ENCODE measurements at places on chromosomes 7 and 10.

- no peak for DNase-seq
Observed at GRCh38 chr7:40239755-40240303, 105.0 kb downstream of the SUGCT start.

GRCh38 chr10:50395271-50395670, 144.0 kb upstream of the ASAH2 start:
- DNase-seq, result no peak

DNA sequence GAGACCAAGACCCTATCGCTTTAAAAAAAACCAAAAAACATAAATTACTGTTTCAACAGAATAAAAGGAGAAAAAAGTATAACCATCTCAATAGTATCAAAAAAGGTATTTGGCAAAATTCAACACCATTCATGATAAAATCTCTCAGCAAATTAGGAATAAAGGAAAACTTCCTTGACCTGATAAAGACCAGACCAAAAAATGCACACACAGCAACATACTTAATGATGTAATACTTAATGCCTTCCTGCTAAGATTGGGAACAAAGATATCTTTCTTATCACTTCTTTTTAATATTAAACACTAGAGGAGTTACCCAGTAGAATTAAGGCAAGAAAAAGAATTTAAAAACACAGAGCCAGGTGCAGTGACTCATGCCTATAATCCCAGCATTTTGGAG, 79.3 kb downstream of the CNOT4 start:
- no peak for DNase-seq

DNA sequence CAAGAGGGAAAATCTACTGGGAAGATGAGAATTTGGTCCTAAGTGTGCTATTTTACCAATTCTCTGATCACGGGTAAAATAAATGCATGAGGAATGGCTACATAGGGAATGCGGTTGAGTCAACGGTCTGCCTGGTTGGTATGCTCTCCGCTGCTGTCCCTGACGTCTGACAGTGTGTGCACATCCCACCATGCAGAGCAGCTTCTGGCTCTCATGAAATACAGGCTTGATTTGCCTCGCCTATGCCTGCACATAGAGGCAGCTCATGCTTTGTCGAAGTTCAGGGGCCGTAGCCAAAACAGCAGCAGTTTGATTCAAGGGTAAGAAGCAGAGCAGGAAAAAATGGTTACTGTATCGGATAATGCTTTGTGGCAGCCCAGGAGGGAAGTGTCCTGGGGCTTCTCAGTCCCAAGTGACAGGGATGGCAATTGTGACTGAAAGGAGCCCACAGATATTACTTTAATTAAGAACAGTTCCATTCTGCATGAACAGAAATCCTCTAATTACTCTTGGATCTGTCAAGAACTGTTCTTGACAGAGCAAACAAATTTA, 268.4 kb upstream of the SLC26A5 start:
- DNase-seq, result no peak

DNA sequence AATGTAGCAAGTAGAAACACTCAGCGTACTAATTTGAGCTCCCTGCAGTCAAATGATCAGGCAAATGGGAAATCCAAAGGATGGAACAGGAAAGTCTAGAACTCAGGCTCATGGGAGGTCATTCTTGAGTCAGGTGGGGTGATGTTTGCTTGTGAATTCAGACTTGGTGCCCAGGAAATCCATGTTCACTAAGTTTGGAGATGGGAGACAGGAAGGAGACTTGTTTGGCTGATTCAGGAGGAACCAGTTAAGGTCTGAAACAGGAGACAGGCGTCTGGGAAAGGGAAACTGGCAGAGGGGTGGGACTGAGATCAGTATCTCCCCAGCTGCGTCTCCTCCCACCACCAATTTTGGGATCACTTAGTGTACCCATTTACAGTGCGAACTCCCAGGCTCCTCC, 38.4 kb upstream of the ZNF438 start:
- no peak for DNase-seq

GRCh38 chr7:2629746-2630681, 1.8 kb upstream of the TTYH3 start:
- no peak for DNase-seq
